ENCODE measurements at places on chromosomes 2 and 18. TPM values are rescaled to one million over a fixed set of nuclear protein-coding genes. Genes with fewer than 3 reads are reported as not detected.

The ACMSD gene
- 3.8 TPM for total RNA-seq

The NCKAP5 gene
- 3.4 TPM for total RNA-seq

The REG3A gene
- not detected for total RNA-seq

The TTR gene
- not detected for total RNA-seq
